ENCODE measurements at places on chromosomes 6 and 20.

GRCh38 chr6:137494281-137494987 is at the start of gene OLIG3:
Gene OLIG3, minus strand, starts transcription at chr6:137494394. Its CDS starts 224 bp downstream, at chr6:137494170.
- ATAC-seq, result no peak

DNA sequence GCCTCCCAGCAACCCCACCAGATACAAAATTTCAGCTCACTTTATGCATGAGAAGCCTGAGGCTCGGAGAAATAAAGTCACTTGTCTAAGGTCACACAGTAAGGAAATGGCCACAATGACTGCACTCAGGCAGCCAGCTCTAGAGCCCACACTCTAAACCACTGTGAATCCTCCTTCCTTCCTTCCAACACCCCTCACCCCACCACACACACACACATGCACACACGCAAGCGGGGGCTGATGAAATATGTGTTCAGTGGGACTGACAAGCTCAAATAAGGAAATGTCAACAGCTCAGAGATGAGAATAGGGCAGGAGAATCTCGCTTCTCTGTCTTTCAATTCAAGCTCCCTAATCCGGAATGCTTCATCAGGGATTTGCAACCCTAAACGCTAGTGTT is 6.0 kb upstream of the BPIFA1 start:
- ATAC-seq, result no peak

- ATAC-seq, result no peak
Observed at GRCh38 chr6:20399518-20399917, 2.2 kb upstream of the E2F3 start.

DNA sequence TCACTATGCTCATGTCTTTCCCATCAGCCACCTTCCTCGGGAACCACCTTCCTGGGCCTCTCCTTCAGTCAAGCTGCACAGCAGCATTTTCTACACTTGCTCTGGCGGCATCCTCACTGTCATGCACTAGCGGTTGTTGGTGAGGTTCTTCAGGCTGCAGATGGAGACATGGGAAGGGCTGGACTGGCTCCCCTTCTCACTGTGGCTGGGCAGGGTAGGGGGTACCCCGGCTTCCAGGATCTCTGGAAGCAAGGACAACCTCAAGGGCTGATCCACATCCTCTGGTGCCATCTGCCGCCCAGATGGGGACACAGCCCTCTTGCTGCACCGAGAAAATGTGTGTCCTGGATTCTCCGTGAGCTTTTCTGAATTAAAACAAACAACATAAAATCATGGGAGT is 180.1 kb upstream of the RNF24 start:
- ATAC-seq, result no peak

- no peak for ATAC-seq
Observed at GRCh38 chr6:5325173-5325572, 63.9 kb downstream of the FARS2 start.

- ATAC-seq, result peak; percentile 5
Observed at GRCh38 chr6:44224029-44224964, 902 bp downstream of the SLC29A1 start.

GRCh38 chr6:112245511-112246203 is 8.7 kb downstream of the LAMA4 start:
- ATAC-seq, result no peak

DNA sequence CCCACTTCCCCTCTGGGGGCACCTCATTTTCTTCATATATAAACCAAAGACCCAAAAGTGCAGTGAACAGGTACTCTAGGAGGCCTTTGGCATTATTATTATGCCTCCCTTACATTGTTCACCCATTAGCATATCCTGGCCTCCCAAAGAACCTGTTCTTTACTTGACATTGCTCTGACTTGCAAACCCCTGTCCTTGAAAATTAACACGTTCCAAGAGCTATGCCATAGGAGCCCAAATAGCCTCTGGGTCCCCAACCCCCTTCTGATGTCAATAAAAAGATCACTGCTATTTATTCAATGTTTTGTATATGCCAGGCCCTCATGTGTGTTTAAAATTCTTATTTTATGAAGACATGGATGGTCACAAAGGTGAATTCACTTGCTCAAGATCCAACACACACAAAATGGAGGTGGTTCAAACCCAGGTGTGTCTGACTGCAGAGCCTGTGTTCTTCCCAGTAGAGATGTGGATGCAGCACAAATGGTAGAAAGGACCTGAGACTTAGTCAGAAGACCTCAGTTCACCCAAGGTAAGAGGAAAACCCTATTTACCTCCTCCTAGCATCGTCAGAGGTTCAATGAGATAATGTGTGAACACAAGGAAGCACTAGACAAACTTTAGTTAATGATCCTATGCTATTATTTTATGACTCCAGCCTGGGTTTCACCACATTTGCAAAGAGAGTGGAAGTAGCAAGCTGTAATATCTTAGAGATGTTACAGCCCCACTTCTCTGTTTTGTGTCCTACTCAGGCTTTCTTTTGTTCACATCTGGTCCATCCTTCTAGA is 36.6 kb downstream of the BCL2L1 start:
- no peak for ATAC-seq

DNA sequence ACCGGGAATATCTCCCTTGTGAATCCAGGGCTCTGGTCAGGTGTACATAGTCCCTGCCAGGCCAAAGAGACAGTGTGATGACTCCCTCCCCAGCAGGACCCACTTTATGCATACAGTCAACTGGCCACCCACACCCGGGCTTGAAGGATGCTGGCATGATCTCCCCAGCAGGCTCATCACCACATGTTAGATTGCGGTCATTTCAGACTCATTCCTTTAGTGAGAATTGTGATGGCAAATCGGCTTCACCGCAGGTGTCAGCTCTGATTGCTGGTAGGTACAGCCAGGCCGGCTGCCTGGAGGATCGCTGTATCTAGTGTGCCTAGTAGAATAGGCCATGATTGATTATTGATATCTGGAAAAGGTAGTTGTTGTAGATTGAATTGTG is 24.5 kb downstream of the CD83 start:
- ATAC-seq, result no peak

DNA sequence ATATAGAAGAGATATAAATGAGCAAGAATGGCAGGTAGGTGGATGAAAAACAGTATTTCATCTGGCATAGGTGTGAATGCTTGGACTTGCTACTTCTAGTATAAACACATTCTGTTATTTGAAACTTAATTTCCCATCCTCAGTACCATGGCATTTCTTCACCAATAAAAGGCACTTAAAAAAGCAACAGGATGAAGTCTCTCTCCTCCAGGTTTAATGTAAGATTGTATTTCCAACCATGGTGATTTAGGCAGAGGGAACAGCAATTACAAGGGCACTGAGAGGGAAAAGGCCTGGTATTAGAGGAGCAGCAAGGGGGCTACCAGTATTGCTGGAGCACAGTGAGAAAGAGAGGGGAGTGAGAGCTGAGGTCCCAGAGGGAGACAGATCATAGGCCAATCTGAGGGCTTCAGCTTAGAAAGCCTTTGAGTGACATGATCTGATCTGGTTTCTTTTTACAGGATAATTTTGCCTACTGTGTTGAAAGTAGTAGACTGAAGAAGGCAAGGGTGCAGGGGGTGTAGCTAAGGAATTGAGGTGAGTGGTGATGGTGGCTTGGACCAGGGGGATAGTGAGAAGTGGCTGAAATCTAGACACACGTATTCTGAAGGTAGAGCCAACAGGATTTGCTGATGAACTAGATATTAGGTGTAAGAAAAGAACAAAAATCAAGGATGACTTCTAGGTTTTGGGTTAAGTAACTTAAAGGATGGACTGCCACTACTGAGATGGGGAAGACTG is 67.8 kb upstream of the SMIM29 start:
- no peak for ATAC-seq

Measured in stimulated activated memory B cell treated with anti-CD40 and anti-IgM and Interleukin-4, amounts not matched to agents 10 μg/mL and 1 μg/mL and 100 μg/mL, for 72 hours (primary cell).